Suppressor macrophage (primary cell): ENCODE measurements at places on chromosomes 16 and 17.

DNA sequence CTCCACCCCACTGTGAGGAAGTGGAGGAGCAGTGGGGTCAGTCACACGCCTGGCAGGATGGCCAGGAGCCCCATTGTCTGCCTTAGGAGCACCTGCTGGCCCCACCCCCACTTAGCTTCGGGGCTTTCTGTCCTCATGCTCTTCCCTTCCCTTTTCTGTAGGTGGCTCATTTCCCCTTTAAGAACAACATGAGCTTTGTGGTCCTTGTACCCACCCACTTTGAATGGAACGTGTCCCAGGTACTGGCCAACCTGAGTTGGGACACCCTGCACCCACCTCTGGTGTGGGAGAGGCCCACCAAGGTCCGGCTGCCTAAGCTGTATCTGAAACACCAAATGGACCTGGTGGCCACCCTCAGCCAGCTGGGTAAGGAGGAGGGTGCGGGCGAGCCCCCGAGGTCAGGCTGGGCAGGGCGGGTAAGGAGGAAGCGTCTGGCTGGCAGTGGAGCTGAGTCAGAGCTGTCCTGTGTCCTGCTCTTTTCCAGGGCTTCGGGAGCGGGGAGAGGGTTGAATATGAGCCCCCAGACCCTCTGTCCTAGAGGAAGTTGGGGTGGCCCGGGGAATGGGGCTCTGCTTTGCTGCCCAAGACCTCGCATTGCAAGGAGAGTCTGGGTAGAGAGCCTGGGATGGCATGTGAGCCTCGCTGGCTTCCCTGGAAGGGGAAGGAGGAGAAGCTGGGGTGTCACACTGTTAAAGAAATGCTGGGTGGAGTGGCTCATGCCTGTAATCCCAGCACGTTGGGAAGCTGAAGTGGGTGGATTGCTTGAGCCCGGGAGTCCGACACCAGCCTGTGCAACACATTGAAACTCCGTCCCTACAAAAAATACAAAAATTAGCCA lies 9.2 kb upstream of the SERPINF1 start:
- peak; percentile 84 for DNase-seq

GRCh38 chr16:57669476-57670162 lies 1.5 kb downstream of the ADGRG3 start:
- DNase-seq, result no peak

DNA sequence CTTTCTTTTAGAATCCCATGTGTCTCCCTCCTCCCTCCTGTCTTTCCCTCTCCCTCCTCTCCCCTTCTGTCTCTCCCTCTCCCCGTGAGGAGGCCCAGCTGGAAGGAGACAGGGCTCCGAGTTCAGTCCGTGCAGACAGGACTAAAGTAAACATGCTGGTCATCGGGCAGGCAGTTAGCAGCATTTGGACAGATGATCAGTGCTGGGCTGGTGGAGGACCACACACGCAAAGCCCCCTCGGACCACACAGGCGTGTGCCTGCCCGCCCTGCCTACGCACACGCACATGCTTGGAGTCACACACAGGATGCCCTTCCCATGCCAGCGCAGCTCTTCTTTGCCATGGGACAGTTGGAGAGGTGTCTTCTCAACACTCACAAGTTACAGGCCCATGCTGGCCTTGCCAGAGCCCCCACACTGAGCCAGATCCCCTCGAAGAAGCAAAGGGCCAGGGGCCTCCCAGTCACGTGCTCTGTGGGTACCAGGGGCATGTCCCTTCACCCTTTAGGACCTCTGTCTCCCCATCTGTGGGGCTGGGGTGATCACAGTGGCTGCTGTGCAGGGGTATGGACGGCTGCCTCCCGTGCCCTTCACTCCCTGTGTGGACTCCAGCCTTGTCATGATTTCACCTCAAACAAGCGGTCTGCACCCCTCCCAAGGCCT lies 215.7 kb upstream of the FOXF1 start:
- DNase-seq, result no peak

GRCh38 chr17:65434878-65435277 lies 126.6 kb downstream of the AXIN2 start:
- no peak for DNase-seq

DNA sequence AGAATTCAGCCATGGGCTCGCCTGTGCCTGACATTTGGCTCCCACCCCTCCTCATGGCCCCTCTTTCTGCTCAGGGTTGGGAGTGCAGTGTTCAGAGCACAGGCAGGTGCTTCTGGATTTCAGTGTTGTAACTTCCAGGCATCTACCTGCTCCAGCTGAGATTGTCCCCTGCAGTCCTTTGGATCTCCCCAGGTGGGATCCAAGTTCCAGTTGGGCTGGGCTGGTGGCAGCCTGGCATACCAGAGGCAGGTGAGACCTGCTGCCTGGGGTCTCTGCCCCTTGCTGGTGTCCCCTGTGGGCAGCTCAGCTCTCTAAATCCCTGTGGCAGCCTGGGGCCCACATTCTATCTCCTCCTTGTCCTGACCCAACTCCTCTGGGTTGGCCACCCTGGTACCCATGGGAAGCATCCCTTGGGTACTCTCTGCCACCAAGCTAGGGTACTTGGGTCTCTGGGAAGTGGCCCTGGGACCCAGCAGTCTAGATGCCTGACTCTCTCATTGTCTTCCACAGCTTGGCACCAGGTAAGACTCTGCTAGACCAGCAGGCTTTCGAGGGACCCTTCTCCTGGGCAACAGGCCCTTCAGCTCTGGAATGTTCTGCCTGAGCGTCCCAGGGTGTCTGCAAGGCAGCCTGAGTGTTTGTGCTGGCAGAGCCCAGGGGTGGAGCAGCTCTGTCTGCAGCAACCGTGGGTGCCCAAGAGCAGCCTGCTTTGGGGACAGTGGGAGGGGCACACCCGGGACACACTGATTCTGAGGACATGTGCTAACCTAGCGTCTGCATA lies 42.5 kb downstream of the DNAH17 start:
- DNase-seq, result no peak

DNA sequence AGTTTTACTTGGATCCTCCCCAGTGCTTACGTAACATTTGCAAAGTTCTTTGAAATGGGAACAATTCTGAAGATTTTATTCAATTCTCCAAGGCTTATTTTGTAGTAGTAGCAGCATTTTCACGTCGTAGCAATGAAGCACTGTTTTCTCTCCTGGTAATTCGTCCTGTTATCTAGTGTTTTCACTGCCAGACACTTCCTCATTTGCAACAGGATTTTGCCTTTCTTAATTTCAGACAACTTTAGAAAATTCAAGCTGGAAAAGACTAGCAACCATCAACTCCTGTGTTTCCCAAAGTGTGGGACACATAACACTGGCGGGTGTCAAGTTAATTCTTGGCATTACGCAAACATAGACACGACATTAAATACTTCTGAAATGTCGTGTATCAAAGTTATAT lies 131.6 kb downstream of the CHD9NB start:
- DNase-seq, result no peak

DNA sequence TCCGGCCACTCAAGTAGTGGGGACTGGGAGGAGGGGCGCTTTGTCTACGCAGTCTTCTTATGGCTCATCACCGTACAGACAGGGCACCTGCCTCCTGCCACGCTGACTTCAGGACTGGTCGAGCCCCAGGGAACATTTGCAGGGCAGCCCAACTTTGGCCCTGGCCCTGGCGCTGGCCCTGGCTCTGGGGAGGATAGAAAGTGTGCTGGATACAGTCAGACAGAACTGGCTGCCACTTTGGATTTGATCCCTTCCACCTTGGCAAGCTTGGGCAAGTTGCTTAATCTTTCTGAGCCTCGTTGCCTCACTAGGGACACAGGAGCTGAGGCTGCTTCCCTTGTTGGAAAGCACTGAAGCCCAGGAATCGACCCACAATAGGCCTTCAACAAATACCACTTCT lies 13.6 kb downstream of the LGALS9 start:
- no peak for DNase-seq
